ENCODE measurements at places on chromosomes 1 and 21.

DNA sequence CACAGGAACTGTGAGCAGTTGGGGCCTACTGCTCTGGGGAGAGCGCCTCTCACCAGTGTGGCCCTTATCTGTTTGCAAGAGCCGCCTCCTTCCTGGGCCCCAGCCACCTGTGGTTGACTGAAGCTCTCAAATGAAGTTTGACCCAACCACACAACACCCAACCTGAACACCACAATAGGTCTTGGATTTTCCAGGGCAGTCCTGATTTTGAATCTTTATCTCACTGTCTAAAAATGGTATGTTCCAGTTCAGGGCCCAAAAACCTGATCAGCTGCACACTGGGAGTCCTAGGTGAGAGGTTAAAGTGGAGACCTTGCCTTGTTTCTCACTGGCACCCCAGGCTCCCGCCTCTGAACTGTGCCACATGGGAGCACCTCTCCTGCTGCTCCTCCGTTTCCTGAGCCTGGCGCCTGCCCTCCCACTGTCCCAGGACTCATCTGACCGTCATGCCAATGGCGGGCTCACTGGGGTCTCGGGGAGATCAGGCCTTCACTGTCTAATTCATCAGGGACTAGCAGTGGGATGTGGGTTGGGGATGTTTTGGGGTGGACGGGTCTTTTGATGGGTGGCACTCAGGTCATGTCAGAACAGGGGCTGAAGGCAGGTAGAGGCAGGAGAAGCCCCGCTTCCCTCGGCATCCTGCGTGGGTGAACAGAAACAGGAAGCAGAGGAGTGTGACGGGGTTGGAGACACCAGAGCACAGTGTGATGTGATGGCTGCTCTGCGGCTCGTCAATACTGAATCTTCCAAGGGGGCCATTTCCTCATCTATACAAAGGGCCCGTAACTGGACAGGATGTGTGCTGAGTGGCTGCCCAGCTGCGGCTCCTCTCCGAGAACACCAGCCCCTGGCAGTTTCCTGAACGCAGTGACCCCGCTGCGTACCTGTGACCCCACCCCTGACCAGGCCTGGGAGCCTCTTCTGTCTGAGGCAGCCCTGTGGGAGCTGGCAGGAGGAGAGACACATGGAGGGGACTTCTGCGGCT, 59.6 kb upstream of the ITPKB start:
- DNase-seq, result peak; percentile 44

DNA sequence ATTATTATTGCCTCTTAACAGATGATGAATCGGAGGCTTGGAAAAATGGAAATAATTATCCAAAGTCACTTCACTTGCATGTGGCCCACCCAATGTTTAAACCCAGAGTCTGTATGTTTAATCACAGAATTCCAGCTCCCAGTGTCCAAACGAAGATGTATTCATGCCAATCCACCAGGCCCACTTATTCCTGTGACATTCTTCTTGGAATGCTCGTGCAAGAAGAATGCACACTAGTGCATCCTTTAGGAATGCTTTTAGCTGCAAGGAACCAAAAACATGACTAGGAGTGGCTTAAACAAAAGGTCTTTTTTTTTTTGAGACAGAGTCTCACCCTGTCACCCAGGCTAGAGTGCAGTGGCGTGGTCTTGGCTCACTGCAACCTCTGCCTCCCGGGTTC, 8.9 kb upstream of the OPRD1 start:
- no peak for DNase-seq

GRCh38 chr1:1144843-1145546, 28.7 kb upstream of the TTLL10 start:
- no peak for DNase-seq

- no peak for DNase-seq
These were observed 24.3 kb upstream of the PCP4 start for GRCh38 chr21:39842741-39843459.

DNA sequence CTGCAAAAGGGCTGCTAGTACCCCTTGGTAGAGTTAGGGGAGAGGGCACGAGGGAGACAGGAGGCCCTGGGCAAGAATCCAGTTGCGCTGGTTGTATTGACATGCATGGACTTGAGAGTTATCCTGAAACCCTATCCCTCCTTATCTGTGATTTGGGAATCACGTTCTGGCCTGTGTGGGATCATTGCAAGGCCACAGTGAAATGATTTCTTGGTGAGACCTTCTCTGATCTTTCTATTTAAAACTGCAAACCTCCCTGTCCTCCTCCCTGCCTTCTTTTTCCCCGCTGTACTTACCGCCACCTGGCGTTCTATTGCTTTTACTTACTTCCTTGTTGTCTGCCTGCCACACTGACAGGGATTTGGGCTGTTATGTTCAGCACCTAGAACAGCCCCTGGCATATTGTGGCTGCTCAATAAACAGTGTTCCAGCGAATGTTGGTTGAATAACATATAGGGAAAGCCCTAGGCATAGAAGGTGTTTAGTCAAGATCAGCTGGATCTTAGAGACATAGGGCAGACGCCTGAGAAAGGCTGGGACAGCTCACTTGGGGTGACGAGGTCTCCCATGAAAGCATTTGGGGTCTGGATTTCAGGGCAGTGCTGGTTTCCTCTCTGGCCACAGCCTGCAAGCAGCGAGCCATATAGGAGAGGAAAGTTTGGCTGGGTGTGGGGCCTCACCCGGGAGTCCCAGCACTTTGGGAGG, 25.6 kb downstream of the ALPL start:
- no peak for DNase-seq

- DNase-seq, result no peak
These were observed 23.5 kb upstream of the RSBN1 start for GRCh38 chr1:113835686-113836290.

DNA sequence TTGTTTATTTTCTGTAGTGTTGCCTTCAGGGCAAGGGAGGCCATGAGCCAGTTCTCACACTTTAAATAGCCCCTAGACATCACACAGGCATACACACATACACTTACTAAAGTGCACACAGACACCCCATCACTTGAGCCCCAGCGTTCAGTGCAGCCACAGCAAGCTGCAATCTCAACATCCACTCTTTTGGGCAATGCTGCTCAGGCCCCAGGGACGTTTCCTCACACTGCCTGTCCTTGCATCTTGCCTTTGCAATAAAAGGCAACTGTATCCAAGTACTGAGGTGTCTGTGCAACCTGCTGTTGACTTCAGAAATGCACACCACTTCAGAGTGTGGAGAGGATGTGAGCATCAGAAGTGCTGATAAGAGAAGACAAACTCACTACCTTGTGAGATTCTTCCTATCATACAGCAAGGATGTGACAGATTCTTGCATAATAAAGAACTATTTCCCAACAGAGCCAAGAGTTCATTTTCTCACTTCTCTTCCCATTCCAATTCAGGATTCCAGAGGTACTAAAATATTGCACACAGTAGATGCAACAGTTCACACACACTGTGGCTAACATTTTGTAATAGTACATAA, 36.2 kb downstream of the IRF2BP2 start:
- DNase-seq, result no peak

DNA sequence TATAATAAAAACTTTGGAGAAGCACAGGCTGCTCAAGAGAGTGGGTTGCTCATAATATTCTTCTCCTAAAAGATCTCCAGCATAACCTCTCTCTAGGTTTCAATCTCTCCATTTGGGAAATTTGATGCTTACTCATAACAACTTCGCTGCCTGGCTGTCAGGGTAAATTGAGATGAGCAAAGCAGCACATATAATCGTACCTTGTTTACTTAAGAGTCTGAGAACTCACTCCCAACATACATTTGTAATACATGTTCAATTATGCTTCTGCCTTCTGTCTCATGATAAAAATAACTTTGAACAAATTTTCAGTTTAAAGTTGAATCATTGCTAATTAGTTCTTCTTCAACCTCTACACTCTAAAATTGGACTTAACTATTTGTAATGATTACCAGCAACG, 68.9 kb downstream of the DUSP10 start:
- DNase-seq, result no peak

- no peak for DNase-seq
These were observed 264.5 kb downstream of the MRPL39 start for GRCh38 chr21:25342816-25343215.

DNA sequence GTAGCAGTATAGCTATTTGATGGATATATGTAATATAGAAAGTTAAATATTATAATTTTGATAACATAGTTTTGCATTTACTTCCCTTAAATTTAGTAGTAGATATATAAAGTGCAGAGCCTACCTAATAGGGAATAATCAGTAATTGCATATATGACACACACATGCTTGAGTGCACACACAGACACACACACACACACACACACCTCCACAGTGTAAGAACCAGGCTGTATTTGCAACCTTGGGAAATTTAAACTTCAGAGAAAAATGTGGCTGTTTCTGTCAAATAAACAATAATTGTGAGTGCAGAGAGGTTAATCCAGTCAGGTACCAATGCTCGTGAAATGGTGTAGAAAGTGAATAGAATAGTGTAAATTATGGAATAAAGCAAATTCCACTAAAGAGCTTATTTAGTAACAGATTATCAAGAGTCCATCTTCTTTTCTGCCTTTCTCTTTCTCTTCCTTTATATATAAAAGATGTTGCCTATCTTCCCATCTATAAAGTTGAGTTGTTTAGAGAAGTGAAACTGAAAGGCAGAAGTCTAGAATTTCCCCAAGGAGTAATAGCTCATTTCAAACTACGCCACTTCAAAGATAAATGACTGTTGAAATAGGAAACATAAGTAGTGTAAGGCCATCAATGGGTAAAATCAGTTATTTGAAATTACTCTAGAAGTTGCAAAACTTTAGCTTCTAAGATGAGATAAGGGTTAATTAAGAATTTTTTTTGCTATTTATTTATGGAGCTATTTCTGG, 273.7 kb downstream of the SRGAP2C start:
- no peak for DNase-seq

- DNase-seq, result no peak
These were observed 7.3 kb downstream of the TMEM35B start for GRCh38 chr1:34977858-34978257.
